ENCODE measurements at places on chromosomes 2 and 18.

DNA sequence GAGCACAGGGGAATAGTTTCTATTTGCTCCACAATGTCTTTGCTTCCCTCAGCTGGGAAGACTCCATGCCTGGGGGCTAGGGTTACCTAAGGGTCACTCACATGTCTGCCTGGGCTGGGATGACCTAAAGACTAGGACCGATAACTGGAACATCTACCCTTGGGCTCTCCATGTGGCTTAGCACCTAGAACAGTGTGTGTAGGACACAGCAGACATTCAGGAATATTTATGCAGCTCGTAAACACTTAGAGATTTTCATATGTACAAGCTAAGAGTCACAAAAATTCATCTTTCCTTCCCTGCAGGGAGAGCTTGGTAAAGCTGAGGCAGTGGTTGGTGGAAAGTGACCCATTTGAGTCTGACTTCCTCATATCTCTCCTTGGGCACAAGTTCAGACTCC lies 55.8 kb downstream of the FBLN7 start:
- no peak for DNase-seq

- DNase-seq = peak; percentile 55
Measured at GRCh38 chr2:96869822-96870625, at the start of gene SEMA4C. SEMA4C (minus strand) TSS chr2:96870080; CDS start chr2:96867886, 2,194 bp downstream.

DNA sequence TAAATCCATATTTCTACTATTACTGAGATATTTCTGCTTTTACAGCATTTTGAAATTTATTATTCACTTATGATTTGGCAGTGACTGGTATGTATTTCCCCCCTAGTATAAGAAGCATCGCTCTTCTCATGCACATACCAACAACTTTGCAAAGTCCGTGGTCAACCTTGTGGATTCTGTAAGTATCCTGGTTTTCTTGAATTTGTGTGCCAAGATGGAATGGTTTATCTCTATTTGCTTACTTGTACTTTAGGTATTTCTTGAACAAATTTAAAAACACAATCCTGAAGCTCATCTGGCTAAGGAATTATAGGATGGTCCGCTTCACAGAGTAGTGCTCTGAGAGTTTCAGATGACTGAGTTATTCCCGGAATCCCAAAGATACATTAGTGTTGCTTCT lies 85.0 kb upstream of the FAM237A start:
- no peak for DNase-seq

- DNase-seq = no peak
Measured at GRCh38 chr18:31979714-31980113, 36.8 kb upstream of the TRAPPC8 start.

DNA sequence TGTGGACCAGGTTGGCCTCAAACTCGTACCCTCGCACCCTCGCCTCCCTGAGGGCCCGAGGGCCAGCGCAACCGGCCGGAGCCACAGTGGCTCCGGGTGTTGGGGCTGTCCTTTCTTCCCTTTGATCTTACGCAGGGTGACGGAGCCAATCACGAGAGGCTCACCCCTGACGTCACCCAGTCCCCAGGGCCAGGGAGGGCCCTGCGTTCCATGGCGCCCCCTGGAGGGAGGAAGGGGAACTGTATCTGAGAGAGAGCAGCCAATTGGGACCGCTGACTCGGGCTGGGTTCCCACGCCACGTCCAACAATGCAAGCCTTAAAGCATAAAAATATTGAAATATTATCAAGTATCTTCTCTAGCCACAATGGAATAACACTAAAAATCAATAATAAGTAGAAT lies 432.8 kb upstream of the LRRTM4 start:
- DNase-seq = no peak

DNA sequence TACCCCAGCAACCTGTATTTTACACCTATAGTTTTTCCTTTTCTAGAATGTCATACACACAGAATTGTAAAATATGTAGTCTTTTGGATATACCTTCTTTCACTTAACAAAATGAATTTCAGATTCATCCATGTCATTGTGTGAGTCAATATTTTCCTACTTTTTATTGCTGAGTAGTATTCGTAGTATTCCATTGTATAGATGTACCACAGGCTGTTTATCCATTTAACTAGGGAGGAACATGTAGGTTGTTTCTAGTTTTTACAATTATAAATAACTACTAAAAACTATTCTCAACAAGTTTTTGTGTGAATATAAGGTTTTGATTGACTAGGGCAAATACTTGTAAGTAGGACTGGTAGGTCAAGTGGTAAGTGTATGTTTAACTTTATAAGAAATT lies 187.4 kb downstream of the ACOXL start:
- no peak for DNase-seq

DNA sequence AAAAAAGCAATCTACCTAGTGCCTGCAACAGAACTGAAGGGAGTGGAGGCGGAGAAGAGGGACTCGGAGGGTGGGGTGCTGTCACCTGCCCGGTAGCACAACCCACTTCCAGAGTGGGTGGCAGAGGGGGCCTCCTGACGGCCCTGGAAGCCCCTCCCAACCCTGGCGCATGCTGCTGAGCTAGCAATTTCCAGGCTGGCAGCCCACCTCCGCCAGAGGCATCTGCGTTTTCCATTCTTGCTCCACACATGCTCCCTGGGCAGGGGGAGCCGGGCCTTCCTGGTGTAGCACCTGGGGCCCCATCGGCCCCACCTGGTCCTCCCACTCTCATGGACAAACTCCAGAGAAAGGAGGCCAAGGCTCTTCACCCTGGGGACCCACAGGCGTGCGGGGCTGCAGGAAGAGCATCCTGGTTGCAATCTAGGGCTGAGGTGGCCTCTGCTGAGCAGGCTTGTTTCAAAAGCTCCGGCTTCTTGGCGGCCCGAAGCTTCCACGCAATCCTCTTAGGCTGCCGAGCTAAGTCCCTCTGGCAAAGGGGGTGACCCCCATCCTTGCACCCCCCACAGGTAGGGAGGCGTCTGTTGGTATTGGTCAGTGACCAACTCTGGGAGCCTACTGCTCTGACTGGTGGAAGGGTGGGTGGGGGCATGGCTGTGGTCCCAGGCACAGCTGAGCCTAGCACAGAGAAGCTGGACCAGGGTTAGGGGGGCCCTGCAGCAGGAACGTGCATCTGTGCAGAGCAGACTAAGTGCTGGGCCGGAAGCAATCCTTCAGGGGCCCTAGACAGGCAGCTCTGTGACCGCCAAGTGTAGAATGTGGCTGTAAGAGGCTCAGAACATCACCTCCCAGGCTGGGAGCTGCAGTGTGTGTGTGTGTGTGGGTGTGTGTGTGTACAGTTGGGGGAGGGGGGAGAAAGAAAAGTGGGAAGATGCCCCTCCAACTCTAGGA lies 2.6 kb downstream of the HS6ST1 start:
- no peak for DNase-seq

GRCh38 chr2:15666861-15667808 lies 75.5 kb downstream of the DDX1 start:
- no peak for DNase-seq

DNA sequence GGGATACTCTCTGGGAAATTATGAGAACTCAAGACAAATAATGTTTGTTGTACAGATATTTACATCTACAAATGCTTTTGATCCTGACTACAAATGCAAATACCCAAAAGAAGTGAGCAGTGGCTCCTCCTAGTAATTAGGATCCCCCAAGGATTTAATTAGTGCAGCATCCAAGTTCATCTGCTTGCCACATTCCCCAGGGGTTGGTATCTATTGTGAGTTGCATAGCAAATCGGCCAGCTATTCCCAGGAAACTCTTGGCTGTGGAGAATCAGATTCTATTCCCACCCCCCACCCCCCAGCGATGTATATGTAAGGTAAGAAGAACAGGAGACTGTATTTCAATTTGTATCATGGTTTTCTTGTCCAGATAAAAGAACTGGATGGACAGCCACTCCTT lies 725.1 kb upstream of the CDH7 start:
- no peak for DNase-seq

- no peak for DNase-seq
Measured at GRCh38 chr18:13577091-13577697, 149.2 kb downstream of the FAM210A start.

- DNase-seq = no peak
Measured at GRCh38 chr2:28296904-28297303, 95.8 kb upstream of the FOSL2 start.

GRCh38 chr2:38330754-38331153 lies 46.3 kb downstream of the ATL2 start:
- DNase-seq = no peak

- no peak for DNase-seq
Measured at GRCh38 chr18:32037616-32038015, 19.0 kb downstream of the RNF125 start.

GRCh38 chr2:33229646-33230045 lies 246.8 kb upstream of the RASGRP3 start:
- DNase-seq = no peak

DNA sequence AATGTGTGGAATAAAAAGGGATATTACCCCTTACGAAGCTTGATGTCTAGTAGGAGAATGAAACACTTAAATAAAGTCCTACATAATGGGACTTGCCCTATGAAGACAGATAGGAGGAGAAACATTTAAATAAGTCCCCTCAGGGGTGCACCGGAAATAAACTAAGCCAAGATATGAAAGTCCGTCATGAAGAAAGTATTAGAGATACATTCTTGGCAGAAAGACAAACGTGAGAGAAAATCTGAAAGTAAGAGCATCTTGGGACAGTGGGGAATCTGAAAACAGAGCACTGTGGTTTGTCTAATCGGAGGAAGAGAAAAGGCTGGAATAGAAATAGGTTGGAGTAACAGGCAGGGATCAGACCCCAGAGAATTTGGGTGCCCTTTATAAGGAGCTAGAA lies 516.9 kb upstream of the DSEL start:
- DNase-seq = no peak

GRCh38 chr2:105796791-105797190 lies 52.1 kb downstream of the NCK2 start:
- no peak for DNase-seq

- DNase-seq = no peak
Measured at GRCh38 chr18:59537579-59537978, 159.6 kb downstream of the CCBE1 start.

GRCh38 chr2:113248997-113249770 lies 29.5 kb downstream of the PAX8 start:
- DNase-seq = peak; percentile 61
